ENCODE measurements at places on chromosomes 1 and 21.

DNA sequence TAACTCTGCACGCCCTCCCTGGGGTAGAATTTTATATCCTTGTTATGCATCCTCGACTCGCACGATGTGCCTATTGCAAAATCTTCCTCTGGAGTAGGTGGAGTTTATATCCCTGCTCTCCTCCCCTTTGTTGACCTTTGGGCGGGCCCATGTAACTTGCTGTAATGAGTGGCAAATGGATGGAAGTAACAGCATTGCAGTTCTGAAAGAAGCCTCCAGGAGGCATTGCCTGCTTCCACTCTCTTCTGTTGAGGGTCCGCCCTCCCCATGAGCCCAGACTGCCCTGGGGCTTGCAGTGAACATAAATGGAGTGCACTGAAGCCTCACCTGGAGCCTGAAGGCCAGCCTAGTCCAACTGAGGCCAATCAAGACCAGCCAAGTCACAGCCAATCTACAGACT lies 62.2 kb upstream of the GRIK3 start:
- DNase-seq = no peak

DNA sequence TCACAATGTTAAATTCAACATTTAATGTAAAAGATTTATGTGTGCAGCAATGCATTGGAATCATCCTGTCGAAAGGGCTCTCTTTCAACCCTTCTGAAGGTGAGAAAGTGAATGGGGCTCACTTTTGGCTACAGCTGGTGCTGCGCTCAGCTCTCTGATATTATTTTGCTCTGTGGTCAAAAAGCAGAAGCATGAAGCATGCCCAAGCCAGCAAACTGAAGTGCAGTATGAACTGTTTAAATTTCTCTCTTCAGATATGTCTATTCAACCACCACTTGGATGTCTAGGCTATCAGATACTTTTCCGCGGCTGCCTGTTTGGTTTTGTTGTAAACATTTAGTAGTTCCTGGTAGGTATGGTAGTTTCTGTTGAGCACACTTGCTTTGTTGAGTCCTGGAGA lies 216.9 kb upstream of the TMPRSS15 start:
- no peak for DNase-seq

GRCh38 chr1:63780565-63780964 lies 6.7 kb downstream of the ROR1 start:
- no peak for DNase-seq

DNA sequence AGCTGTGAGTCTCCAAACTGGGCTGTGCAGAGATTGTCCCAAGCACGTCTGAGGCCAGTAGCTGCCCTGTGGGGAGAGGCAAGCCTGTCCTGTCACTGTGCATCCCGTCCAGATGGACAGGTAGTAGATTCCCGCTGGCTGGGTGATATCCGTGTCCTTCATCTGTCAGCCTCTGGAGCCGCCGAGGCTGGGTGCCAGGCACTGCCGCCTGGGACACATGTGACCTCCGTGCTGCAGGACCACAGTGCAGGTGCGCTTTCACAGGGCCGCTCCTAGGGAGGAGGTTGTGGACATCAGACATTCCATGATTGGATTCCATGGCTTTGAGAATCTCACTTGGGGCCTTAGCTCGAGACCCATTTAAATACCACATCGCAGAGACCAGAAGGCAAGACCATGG lies 4.7 kb downstream of the PDXK start:
- DNase-seq = no peak

- DNase-seq = no peak
Observed at GRCh38 chr1:225763716-225764548, 13.7 kb upstream of the SRP9 start.

DNA sequence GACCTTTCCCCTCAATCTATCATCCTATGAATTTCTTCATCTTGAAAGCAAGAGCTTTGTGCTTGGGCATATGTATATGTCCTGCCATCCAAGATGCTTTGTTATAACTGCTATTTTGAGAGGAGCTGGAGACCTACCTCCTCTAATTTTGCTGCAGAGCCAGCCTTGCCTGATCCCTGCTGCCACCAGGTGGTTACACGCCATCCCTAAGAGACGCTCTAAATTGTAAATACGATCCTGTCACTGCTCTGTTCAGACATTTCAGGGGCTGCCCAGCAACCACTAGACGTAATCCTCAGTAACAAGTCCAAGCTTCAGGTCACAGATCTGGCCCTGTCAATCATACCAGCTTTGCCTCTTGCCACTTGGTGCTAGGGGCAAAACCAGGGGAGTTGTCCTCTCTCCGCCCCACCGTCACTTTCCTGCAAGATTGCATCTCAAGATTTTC lies 32.9 kb downstream of the GPA33 start:
- DNase-seq = no peak

Measured in stimulated activated CD8-positive, alpha-beta memory T cell treated with anti-CD3 and anti-CD28 coated beads, Interleukin-4, amount 100 ng/mL, for 1 hour (primary cell).